NCI-H524 treated with DMSO at 0.1 percent for 48 hours (cell line): ENCODE measurements at places on chromosomes 16 and 17.

- DNase-seq: no peak
Observed at GRCh38 chr16:23514381-23515152, 4.3 kb upstream of the GGA2 start.

DNA sequence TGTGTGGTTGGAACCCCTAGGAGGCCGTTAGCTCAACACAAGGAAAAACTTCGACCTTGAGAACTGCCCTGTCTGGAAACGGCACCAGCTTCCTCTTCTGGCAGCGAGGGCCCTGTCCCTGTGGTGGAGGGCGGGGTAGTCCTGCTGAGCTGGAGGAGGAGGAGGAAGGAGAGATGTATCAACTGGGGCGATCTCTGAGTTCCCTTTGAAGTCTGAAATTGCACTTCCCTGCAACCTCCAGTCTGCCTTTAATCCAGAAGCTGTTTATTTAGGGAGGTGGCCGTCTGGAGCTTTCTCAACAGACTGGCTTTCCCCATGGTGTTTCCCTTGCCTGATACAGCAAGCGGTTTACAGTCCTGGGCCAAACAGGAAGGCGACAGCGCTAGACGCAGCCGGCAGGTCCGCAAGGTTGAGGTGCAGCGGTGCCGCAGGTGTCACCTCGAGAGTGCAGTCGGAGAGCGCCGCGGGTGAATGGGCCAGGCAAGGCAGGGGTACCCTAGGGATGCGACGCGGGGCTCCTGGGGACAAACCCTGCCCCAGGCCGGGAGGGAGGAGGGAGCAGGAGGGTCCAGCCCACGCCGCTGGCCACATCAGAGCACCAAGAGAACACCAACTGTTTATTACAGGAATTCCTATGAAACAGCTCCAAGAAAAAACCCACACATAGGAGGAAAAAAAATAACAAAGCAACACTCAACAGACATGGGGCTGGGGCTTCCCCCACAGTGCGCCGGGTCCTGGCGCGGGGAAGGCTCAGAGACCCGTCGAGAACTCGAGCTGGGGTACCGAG lies 11.4 kb upstream of the MRPS23 start:
- DNase-seq: no peak

- no peak for DNase-seq
Observed at GRCh38 chr17:15361151-15361550, 19.8 kb upstream of the TEKT3 start.

- no peak for DNase-seq
Observed at GRCh38 chr16:11224096-11224893, 31.7 kb downstream of the SOCS1 start.

DNA sequence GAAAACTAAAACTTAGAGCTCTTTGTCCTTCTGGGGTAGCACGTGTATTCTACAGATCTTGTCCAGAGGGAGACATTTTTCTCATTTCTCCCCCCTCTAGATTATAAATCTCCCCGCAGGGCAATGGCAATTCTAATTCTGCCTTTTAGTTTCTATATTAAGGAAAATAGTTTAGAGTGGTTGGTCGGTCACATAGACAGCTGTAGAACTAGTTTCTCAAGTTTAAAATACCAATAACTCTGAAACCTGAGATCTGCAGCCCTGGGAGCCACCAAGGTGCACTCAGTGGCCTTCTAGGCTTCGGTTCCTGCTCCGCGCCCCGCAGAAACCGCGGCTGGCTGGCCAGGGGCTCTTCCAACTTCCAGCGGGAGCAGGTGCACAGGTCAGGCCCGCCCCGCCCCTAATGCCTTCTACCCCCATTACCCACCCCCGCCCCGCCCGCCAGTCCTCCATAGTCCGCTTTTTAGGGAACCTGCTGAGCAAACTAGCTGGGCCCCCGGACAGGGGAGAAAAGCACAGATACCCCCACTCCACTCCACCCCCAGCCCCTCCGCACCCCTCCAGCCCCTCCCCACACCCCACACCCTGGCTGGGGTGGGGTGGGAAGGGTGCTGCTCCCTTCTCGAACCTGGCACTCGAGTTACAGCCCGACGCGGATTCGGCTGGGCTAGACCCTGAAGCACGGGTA lies 431 bp downstream of the SLFN11 start:
- DNase-seq: no peak

DNA sequence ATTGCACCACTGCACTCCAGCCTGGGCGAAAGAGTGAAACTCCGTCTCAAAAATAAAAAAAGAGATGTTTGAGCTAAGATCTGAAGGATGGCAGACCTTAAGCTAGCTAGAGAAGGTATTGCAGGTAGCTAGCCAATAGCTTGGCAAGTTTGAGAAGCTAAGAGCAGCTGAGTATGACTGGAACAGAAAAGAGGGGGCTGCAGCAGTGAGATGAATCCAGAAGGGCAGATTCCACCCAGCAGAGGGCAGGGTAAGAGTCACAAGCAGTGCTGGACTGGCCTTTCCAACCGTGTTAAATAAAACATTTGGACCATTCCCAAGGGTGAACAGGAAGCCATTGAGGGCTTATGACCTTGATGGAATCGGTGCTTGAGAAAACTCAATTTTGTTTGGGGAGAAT lies 5.7 kb upstream of the PHAF1 start:
- DNase-seq: no peak

DNA sequence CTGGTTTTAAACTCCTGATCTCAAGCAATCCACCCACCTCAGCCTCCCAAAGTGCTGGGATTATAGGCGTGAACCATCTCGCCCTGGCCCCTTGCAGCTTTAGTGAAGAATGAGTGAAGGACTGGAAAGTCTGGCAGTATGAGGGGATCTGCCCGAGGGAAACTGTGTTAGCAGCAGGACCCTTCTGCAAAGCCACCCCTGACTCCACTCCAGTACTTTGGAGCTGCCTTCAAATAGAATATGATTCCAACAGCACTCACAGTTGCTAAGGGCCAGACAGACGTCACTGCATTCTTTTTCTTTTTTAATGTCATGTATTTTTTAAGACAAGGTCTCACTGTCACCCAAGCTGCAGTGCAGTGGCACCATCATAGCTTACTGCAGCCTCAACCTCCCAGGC lies 52.3 kb downstream of the KPNA2 start:
- DNase-seq: no peak

GRCh38 chr17:58516644-58517377 lies 2.4 kb upstream of the MTMR4 start:
- no peak for DNase-seq

DNA sequence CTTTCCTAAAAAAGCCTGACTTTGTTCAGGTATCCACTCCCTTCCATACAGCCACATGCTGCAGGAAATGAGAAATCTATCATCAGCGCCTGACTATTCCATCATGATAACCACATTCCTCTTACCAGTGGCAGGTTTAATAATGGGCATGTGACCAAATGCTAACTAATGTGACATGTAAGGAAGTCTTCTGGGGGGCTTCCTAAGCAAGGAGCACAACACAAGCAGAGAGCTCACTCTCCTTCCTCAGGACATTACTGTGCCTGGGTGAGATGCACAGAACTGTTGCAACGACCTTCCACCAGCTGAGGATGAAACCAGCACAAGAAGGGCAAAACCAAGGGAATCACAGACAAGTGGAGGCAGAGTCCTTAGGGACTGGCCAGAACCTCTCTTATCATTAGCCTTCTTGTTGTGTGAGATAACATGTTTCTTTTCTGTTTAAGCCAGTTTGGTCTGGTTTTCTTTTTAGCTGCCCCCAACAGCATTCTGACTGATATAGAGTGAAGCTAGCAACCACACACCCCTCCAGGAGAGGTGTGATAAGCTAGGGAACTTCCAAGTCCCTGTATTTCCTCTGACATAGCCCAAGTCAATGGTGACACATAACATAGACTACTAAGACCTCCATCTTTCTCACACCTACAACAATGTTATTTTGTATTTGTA lies 16.9 kb downstream of the MYO1D start:
- no peak for DNase-seq

- no peak for DNase-seq
Observed at GRCh38 chr16:54928411-54929089, 2.1 kb upstream of the IRX5 start.

DNA sequence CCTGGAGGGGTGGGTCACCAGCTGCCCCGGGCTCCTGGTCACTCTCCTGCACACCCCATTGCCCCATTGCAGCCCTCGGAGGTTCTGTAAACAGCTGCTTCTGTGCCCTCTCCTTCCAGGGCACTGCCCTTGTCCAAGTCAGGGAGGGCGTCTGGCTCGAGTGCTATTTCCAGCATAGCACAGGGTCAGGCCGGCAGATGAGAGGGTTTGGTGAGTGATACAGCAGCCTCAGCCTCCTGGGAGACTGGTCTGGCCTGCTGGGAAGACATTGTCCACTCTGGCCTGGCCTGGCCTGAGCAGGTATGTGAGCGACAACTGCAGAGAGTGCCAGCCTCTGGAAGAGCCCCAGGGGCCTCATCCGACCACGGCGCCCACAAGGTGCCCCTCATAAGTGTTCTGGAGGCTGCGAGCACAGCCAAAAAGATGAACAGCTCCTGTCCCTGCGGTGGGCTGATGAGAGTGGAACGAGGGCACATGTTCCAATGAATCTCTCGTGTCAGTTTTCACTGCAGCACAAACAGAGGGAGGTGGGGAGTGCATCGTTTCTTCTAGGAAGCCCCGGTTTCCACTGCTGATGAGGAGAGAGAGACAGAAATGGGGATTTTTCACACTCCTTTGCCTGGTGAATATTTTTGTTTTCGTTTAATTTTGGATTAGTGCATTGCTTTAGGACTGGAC lies 105.8 kb upstream of the SDK2 start:
- no peak for DNase-seq

- no peak for DNase-seq
Observed at GRCh38 chr17:78347453-78347852, 12.4 kb downstream of the SOCS3 start.

GRCh38 chr16:12377497-12377896 lies 401.0 kb downstream of the SNX29 start:
- DNase-seq: no peak

GRCh38 chr17:27463235-27463677 lies 7.0 kb downstream of the KSR1 start:
- DNase-seq: no peak

DNA sequence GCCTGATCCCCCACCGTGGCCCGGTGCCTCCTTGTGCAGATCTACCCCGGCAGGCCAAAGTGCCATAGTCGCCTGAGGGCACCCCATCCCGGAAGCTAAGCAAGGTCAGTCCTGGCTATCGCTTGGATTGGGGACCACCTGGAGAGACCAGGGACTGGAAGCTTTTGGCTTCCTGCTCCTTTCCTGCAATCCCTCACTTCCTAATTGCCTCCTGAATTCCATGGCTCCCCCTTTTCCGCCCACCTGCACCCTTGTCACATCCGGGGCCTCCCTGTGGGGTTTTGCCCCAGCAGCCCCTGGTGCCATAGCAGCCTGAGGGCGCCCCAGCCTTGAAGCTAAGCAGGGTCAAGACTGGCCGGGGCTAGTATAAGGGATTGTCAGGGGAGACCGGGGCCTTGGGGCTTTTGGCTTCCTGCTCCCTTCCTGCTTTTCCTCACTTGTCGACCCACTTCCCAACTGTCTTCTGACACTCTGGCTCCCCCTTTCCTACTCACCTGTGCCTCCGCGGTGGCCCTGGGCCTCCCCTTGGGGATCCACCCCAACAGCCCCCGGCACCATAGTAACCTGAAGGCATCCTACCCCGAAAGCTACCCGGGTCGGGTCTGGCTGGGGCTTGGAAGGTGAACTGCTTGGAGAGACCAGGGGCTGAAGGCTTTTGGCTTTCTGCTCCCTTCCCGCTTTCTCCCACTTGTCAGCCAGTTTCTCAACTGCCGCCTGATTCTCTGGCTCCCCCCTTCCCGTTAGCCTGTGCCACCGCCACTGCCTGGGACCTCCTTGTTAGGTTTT lies 2293.6 kb downstream of the TP53TG3F start:
- DNase-seq: no peak

- DNase-seq: no peak
Observed at GRCh38 chr17:63697341-63698286, 2.3 kb downstream of the LIMD2 start.

GRCh38 chr16:56993204-56993603 lies 3.8 kb downstream of the NLRC5 start:
- no peak for DNase-seq

DNA sequence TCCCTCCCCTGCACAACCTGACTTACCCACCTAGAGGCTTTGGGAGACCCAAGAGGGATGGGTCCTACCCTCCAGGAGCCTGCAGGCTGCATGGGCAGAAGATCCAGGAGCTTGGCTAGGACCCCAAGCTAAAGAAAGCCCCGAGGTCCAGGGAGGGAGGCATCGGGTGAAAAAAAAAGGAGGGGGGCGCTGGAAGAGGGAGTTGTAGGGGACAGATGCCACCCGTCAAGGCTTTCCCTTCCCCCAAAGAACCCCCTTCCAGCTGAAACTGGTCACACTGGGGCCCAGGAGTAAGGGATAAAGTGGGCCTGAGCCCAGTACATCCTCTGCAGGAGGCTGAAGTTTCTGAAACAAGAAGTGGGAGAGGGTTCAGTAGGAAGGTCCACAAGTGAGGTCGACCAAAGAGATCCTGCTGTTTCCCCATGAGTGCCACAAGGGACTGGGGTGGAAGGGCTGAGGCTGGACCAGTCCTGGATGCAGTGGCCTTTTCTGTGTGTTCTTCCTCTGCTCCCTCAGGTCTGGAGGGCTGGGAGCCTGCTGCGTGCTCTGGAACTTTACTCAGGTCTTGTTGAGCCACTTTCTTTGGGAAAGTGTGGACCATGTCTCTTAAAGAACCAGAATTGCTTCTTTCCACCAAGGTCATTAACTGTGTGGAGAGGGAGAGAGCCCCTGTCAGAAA lies 14.2 kb upstream of the CBFB start:
- DNase-seq: no peak

DNA sequence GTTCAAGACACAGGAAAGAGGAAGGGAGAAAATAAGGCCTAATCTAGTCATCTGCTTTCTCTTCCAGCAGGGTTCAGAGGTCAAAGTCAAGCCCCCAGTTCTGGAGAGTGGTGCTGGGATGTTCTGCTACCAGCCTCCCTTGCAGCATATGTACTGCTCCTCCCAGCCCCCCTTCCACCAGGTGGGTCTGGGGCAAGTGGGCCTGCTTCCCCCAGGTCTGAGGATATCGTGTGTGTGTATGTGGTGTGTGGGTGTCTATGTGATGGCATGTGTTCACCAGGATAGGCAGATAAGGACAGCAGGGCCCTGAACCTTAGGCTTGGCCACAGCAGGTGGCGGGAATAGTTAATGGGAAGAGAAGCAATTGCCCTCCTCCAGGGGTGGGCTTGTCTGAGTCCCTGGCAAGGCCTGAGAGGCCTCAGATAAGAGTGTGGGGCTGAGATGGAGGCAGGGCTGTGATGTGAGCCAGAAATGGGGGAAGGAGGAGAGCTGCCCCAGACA lies 21.1 kb downstream of the FOXN1 start:
- DNase-seq: no peak

DNA sequence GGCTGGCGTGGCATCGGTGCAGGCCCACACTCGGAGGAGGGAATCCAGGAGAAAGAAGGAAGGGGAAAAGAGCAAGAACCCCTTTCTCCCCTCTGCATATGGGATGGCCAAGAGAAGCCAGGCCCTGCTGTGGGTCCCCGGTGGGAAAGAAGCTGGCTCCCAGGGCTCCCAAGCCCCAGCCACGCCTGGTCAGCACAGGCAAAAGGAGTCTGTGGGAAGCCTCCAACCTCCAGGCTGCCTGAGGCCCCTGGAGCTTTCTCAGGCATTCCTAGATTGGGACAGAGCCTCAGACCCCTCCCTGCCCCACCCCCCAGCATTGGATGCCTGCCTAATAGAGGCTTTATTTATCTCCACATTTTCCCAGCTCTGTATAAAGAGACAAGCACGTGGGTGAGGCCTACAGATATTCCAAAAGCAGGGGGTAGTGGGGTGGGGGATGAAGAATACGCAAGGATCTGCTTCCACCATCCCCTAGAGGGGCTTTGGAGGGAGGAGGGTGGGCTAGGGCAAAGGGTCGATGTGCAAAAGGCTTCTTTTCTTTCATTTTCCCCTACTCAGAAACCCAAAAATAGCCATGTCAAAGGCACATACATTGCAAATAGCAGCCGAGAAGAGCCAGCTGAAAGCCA lies 56.4 kb downstream of the MPRIP start:
- DNase-seq: no peak
